ENCODE measurements at places on chromosomes 1 and 21.

DNA sequence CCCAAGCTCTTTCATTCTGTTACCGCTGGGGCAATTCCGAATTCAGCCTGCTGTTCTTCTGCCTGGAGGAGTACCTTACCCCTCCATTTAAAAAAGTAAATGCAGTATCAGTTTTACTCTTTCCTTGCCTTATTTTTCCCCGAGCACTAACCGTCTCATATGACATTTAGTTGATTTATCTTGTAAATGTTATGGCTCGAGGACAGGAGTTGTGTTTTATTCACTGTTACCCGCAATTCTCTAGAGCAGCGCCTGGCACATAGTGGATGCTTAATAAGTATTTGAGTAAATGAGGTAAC, 425 bp upstream of the TADA1 start:
- DNase-seq = no peak

DNA sequence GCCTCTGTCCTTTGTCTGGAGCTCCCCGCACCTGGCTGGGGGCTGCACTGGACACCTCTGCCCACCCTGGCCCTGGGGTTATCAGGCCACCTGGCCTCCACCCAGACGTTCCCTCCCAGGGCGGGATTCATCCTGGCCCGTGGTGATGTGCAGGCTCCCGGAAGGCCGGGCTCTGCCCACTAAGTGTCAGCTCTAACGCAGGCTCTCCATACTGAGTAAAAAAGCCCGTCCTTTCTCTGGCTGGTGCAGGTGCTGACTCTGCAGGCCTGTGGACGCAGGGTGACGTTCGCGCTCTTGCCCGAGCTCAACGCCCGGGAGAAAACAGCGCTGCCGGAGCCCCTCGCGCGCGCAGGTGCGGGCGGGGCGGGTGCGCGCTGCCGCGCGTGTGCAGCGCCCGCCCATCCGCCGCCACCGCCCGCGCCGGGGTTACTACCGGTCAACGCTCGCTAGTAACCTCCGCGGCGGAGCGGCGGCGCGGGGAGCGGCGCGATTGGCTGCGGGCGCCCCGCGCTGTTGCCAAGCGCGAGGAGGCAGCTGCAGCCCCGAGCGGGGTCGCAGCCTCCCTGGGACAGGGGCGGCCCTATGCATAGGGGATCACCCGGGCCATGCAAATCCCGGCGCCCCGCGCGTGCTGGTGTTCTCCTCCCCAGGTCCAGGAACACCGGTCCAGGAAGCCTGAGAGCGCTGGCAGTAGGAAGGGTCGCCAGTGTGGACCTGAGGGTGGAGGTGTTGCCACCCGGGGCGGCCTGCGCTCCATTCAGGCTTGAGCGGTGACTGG, 15.7 kb downstream of the ABCG1 start:
- peak; percentile 83 for DNase-seq

DNA sequence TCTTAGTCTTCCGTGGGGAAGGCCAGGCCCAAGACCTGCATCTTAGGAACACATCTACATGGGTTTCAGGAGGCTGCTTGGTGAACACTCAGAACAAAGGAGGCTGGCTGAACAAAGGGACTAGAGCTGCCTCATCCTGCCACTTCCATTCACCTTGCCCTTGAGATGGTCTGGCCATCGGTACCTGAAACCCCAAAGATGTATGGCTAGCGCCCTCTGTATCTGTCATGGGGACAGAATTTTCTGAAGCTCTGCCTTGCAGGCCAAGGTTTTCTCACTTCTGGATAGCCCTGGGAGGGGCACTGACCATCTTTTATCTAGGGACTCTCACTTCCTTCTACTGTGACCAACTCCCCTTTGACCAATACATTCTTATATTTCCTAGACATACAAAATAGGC, 55.4 kb upstream of the GRIK3 start:
- no peak for DNase-seq

DNA sequence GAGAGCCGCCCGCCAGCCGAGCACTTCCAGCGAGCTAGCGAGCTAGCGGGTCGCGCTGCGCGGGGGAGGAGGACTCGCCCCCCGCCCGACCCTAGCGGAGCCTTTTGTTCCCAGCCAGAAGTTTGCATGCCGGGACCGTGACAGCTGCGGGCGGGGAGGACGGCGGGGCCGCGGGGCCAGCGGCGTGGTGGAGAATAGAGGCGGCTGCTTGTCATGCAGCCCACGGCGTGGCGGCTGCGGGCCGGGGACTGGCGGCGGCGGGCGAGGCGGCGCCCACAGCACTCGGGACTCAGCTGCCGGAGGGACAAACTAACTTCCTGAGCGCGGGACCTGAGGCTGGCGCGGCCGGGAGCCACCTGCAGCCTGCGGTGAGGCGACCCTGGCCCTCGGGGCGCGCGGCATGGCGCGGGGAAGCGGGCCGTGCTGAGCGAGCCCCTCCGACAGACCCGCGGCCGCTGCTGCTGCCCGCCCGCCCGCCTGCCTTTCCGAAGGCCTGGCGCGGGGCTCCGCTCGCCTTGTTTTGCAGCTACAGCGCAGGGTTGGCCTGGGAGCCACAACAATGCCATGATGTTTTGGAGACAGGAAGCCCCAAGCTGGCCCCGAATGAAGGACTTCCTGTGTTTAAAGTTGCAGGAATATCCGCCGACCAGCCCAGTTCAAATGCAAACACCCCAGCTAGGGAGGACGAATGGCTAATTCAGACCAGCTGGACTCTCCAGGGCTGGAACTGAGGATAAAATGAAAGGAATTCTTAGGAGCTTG, 82.2 kb upstream of the BMP8A start:
- no peak for DNase-seq

DNA sequence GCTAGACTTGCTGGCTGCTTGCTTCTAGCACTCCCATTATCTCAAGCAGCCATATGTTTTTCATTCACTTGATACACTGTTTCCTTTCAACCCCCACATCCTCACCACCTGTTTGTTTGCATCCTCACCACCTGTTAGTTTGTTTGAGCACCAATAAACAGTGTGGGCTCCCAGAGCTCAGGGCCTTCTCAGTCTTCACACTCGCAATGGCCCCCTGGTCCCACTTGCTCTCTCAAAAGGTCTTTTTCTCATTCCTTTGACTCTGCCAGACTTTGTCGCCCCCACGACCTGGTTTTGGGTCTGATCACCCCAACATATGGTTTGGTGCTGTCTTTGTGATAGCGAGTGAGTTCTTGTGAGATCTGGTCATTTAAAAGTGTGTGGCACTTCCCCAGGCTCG, 6.2 kb upstream of the PADI4 start:
- no peak for DNase-seq

GRCh38 chr1:245291351-245291750, 136.6 kb downstream of the KIF26B start:
- no peak for DNase-seq

DNA sequence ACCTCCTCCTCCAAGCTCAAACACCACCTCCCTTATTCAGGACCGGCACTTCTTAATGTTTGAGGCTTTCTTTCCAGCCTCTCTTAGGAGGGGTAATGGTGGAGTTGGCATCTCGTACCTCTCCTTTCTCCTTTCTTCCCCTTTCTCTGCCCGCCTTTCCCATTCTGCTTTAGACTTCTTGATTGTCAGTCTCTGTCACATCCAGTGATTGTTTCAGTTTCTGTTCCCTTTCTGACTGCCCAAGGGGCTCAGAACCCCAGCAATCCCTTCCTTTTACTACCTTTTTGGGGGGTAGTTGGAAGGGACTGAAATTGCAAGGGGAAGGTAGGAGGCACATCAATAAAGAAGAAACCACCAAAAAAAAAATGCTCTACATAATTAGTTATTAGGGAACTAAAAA, 5.6 kb downstream of the ELK4 start:
- DNase-seq = no peak

- no peak for DNase-seq
Observed at GRCh38 chr21:36689324-36689723, 9.6 kb upstream of the SIM2 start.

Data from activated naive CD4-positive, alpha-beta T cell (primary cell).